ENCODE measurements at places on chromosomes 4 and X.

DNA sequence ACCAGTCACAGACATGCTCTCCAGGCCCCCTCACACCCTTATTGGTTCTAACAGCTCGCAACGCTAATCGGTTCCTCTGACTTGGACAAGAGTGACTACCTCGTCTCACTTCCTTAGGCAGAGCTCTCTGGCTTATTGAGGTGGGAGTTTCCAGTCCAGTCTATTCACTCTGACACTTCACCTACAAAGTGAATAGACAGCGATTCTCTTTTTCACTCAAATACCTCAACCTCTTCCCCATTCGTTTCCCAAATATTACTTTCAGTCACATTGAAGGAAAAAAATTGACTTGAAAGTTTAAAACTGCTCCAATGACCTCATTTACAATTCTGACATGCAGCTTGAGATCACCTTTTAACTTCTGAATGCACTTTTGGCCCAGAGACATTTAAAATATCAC lies 17.7 kb downstream of the HELT start:
- no peak for DNase-seq

- DNase-seq = no peak
Measured at GRCh38 chr4:76800902-76801301, 97.0 kb downstream of the SOWAHB start.

GRCh38 chr4:184387351-184387750 lies 87.0 kb downstream of the IRF2 start:
- DNase-seq = no peak

DNA sequence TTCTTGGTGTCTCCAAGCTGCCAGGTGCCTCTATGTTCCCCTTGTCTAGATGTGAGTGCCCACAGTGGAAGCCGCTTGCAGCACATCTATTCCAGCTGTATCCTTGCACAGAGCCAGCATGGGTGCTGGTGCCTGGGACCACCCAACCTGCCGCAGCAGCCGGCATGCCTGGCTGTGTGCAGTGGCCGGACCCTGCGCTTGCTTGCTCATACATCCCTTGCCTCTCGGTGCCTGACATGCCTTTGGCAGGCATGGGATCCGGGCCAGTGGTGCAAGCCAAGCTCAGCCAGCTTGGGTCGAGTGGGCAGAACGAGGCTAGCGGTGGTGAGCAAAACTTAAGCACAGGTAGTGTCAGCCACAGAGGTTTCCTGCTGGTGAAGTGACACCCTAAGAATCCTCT lies 355.1 kb downstream of the TLL1 start:
- DNase-seq = no peak

DNA sequence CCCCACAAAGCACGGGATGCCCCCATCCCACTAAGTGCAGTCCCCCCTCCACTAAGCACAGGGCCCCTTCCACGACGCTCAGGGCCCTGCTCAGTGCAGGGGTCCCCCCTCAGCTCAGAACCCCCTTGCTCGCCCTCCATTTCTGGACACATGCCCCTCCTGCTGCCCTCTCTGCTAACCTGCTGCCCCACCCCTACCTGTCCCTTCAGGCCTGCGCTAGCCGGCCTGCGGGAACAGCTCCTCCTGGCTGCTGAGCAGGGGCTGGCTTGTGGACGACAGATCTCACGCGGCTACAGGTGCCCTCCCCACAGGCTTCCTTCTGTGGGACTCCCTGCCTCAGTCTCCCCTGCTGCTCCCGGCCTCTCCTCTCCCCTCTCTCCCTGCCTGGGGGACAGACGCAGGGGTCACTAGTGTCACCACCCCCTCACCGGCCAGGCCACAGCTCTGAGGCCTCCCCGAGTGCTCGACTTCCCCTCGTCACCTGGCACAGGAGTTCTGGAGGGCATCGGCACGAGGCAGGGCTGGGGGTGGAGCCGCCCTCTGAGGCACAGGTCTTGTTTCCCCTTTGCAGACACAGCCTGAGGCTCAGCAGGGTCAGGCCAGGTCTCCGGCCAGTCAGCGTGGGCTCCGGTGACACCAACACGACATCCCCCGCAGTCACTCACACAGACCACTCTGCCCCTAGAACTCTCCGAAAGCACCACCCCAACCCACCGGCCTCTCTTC lies 21.6 kb downstream of the GAK start:
- no peak for DNase-seq

- no peak for DNase-seq
Measured at GRCh38 chr4:14596437-14596836, 405.8 kb upstream of the CPEB2 start.

DNA sequence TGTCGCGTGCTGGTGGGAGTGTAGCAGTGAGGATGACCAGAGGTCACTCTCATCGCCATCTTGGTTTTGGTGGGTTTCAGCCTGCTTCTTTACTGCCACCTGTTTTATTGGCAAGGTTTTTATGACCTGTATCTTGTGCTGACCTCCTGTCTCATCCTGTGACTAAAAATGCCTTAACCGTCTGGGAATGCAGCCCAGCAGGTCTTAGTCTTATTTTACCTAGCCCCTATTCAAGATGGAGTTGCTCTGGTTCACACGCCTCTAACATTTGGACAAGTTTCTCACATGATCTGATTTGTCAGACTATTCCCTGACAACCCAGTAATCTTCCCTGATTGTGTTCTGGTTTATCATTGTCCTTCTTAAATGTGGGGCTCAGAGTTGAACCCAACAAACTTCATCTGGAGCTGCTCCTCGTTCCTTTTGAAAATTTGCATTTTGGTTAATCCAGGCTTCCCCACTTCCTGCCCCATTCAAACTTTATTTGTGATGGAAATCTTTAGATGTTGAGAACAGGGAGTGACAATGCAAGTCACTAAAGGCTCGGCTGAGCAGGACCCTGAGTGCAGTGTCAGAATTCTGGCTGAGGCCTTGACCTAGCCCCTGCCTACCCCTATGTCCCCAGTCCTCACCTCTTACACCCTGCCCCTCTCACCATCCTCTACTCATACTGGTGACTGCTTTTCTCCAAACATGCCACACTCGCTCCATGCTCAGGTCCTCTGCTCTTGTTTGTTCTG lies 226.8 kb downstream of the STIM2 start:
- no peak for DNase-seq

GRCh38 chr4:182346675-182347375 lies 103.6 kb downstream of the TENM3 start:
- DNase-seq = no peak

- no peak for DNase-seq
Measured at GRCh38 chr4:1964971-1965370, 43.8 kb downstream of the NELFA start.

GRCh38 chr4:136691607-136692006 lies 840.7 kb downstream of the PCDH18 start:
- no peak for DNase-seq

GRCh38 chr4:119517361-119518229 lies 111.0 kb downstream of the PDE5A start:
- DNase-seq = no peak

DNA sequence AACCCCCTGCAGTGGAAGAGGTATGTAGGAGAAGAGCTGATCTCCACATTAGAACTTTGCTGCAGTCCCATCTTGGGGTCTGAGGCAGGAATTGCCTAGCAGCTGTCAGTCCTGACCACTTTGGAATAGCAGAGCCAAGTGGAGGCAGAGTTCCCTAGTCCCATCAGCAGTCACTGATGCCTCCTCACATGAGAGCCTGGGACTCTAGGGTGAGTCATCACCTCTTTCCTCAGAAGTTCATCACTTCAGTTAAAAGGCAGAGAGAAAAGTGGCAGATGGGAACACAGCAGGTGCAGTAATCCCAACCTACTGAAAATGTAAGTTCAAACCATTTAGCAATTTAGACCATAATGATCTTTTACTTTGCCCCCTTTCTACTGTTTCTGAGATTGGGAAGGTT lies 73.9 kb upstream of the MED14 start:
- no peak for DNase-seq

DNA sequence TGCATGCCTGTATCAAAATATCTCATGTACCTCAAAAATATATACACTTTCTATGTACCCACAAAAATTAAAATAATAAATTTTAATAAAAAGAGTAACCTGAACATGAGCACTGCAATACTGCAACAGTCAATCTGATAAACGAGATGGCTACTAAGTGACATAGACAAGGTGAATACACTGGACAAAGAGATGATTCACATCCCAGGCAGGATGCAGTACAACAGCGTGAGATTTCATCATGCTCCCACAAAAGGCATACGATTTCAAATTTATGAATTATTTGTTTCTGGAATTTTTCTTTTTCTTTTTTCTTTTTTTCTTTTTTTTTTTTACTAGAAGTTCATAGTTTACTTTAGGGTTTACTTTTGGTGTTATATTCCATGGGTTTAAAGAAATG lies 12.2 kb upstream of the FGF16 start:
- DNase-seq = no peak

DNA sequence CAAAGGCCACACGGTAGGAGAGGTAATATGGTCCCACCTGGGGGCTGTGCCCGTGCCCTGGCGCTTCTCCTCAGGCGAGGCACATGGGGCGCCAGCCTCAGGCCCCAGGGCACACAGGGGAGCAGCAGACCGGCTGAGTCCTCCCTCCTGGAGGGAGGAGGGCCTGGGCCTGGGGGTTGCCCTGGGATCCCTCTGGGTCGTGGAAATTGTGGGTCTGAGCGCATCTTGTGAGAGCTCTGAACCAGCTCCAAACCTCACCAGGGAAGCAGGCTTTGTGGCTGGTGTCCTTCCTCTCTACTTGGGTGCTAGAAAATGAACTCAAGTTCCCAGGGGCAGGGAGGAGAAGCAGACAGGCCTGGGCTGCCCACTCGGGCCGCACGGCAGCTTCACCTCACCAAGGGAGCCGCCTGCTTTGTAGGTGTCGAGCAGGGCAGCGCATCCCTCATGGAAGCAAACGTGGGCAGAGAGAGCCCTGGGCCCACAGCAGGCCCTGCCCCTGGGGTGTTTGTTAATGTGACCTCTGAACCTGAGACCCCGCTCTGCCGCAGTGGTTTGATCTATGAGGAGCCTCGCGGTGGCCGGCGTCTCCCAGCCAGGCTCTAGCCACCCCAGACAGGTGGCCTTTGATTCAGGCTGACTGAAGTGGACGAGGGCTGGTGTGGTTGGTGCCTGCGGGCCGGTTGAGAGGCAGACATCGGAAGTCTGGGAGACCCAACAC lies 10.8 kb downstream of the HTRA3 start:
- DNase-seq = no peak

- DNase-seq = no peak
Measured at GRCh38 chr4:30385650-30386049, 334.5 kb upstream of the PCDH7 start.

GRCh38 chr4:24214796-24215195 lies 324.9 kb upstream of the PPARGC1A start:
- DNase-seq = no peak

GRCh38 chr4:42396752-42397634 lies at the start of gene SHISA3:
Gene SHISA3, plus strand, starts transcription at chr4:42397488. Its CDS starts 569 bp downstream, at chr4:42398057.
- DNase-seq = peak; percentile 40

- no peak for DNase-seq
Measured at GRCh38 chr4:26607776-26608175, 23.9 kb downstream of the TBC1D19 start.

DNA sequence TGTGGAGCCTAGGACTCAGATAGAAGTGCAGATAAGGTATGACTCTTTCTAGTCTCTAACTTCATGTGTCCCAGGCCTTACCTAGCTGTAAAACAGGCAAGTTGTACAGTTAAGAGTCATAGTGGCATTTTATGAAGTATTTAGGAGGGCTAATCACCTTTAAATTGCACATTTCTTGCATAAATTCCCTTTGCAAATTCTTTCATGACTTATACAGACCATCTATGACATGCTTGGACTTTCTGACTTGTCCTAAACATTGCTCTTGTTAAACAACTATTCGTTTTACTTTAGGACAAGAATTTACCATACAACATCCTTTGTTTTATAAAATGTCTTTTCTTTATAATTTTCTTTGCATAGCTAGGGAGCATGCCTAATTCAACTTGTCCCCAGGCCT lies 7.8 kb upstream of the RRAGB start:
- DNase-seq = no peak

GRCh38 chr4:110617646-110618580 lies 5.0 kb downstream of the PITX2 start:
- DNase-seq = peak; percentile 46

GRCh38 chr4:152310257-152310656 lies 225.6 kb downstream of the FBXW7 start:
- no peak for DNase-seq

DNA sequence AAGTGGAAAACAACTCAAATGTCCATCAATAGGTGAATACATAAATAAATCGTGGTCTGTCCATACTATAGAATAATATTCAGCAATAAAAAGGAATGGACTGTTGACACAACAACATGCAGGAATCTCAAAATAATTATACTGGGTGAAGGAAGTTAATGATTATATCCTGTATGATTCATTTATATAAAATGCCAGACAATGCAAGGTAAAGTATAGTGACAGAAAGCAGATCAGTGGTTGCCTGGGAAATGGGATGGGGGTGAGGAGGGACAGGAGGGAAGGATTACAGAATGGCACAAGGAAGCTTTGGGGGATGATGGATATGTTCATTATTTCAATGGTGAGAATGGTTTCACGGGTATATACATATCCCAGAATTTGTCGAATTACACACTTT lies 12.3 kb downstream of the PYURF start:
- DNase-seq = no peak

GRCh38 chrX:120457766-120458180 lies 11.3 kb downstream of the LAMP2 start:
- no peak for DNase-seq

DNA sequence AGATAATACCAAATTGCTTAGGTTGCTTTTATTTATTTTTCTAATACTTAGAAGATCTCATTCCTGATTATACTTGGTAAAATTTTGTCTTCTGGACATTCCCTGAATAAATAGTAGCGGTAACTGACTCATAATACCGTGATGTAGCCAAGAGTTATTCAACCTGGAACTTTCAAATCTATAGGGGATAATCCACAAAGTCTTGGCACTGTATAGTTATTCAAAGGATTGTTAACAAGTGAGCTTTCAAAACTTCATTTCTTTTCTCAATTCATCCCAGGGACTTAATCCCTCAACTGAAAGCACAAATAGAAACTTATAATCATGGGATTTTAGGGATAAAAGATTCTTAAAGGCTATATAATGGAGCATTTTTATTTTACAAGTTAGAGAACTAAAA lies 1383.3 kb downstream of the FAM133A start:
- no peak for DNase-seq

- DNase-seq = no peak
Measured at GRCh38 chrX:20742106-20742505, 475.4 kb upstream of the RPS6KA3 start.

- no peak for DNase-seq
Measured at GRCh38 chr4:188839704-188840103, 700.5 kb downstream of the TRIML1 start.

Measured in endothelial cell (in vitro differentiated cells).